Activated T-helper 9 cell treated with anti-CD3 and anti-CD28 coated beads, Interleukin-2, amount 50 U/mL, for 16 hours (primary cell): ENCODE measurements at places on chromosomes 11 and 22.
A peak's percentile ranks its signal among the peaks of the same experiment; 100 is the strongest.

GRCh38 chr11:46347637-46348311 is 511 bp downstream of the DGKZ start:
- no peak for DNase-seq

- DNase-seq = no peak
These were observed 8.4 kb upstream of the ARHGAP20 start for GRCh38 chr11:110720431-110721275.

- no peak for DNase-seq
These were observed 91.9 kb downstream of the LRRC32 start for GRCh38 chr11:76578654-76579055.

DNA sequence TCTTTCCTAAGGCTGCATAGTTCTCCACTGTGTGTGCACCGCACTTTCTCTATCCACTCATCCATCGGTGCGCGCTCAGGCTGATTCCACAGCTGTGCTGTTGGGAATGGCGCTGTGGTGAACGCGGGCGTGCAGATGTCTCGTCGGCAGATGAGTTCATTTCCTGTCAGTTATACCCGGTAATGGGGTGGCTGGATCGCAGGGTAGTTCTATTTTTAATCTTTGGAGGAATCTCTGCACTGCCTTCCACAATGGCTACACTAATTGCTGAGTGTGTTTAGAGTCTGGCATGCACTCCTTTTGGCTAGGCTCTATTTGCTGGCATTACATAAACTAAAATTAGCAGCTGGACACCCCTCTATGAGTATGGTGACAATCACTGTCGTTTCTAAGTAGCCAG is 27.9 kb upstream of the KRTAP5-7 start:
- DNase-seq = no peak

GRCh38 chr11:72454791-72455190 is 20.5 kb upstream of the CLPB start:
- no peak for DNase-seq

GRCh38 chr11:1130276-1131032 is 27.3 kb upstream of the MUC5AC start:
- DNase-seq = no peak

DNA sequence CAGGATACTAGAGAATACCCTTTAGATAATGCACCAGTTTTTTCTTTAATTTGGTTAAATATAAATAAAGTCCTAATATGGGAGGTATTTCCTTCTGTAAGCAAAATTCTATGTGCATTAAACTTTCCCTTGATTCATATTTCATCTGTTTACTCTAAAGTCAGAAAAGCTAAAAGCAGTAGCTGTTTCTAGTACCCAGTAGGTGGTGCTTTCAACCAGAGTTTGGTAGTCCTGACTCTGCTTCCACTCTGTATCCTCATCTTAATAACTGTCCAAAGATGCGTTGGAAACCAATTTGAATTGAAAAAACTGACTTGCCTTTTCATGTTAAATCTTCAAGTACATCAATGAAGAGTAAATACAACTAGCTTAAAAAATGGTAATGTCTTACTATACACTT is 1065.2 kb downstream of the JRKL start:
- no peak for DNase-seq

DNA sequence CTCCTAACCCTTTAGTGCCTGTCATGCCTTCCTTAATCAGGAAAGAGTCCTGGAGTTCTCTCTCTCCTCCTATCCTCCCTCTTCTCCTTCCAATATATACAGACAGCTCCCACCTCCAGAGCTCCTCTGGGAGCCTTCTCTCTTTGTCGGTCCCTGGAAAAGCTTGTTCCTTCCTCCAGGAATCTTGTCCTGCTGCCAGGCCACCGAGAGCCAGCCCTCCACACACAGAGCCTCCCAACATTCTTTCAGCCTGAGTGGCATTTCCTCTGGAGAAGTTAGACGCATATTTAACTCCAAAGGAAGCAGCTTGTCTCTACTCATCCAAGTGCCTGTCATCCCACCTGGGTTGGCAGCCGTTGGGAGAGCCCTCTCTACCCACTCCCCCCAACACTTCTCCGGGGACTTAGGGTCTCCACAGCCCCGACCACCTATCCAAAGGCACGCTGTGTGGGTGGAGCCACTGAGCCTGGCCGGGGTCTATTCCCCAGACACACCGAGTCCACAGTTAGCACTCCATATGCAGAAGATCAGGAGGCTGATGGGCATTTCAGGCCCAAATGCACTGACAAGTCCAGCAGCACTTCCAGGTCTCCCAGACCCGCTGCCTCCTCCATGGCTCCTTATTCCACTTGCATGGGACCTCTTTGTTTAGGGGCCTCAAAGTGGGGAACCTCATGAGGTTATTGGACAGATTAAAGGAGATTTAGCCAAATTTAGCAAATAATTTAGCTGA is 31.1 kb downstream of the DKK3 start:
- DNase-seq = no peak

DNA sequence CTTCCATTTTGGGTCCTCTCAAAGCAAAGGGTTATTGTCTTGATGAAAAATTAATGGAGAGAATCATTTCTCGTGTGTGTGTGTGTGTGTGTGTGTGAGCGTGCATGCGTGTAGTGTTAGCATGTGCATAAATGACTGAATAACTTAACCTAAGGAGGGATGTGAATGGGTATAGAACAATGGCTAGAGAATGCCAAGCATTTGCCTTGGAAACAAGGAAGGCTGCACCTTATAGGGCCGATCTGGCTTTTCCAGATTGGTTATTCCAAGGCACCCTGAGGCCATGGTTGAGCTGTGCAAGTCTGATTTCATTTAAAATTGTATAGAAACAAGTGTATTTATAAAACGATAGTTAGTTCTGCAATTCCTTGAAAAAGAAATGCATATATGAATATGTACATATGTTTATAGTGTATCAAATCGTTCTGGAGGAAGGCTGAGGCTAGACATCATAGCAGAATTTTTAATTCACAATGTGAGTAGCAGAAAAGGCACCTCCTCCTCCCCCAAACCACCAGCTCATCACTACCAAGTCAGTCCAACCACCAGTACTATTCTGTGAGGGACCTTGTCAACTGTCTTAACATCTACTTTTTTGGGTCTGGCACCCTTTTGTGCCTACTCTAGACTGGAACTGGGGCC is 322.7 kb upstream of the ISX start:
- DNase-seq = no peak

GRCh38 chr11:65489706-65490320 is 9.0 kb upstream of the MALAT1 start:
- no peak for DNase-seq

DNA sequence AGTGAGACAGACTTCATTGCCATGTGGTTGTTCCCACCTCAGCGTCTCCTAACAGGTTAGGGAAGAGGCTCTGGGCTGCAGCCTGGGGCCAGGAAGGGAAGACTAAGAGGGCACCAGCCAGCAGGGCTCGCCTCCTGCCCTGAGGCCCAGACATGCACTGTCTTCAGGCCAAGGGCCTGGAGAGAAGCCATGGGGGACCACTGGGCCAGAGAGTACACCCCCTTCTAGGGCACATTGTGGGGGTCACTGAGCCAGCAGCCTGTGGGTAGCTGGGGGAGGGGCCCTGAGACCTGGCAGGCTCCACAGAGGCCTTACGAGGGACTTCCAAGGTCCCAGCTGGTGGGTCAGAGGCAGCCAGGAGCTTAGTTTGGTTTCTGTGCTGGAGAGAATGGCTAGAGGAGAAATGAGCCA is 25.0 kb upstream of the MYRF start:
- no peak for DNase-seq

- no peak for DNase-seq
These were observed 1.5 kb upstream of the PNPLA3 start for GRCh38 chr22:43922123-43922522.

- DNase-seq = no peak
These were observed 435.1 kb upstream of the DDI1 start for GRCh38 chr11:103601225-103601846.

DNA sequence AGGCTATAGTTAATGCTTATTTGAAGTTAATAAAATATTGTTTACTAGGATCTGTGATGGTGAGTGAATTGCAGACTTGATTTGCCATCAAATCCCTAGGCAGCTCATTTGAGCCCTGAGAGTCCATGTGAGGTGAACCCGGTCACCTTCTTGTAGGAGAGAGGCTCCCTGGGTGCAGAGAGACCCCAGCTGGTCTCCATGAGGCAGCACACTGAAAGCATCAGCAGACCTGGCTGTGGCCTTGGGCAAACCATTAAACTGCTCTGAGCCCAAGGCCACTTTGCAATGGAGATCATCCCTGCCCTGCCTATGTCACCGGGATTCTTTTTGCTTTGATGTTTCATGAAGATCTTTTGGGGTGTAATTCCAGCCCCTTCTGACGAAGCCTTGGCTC is 125.2 kb downstream of the MICAL2 start:
- DNase-seq = no peak

DNA sequence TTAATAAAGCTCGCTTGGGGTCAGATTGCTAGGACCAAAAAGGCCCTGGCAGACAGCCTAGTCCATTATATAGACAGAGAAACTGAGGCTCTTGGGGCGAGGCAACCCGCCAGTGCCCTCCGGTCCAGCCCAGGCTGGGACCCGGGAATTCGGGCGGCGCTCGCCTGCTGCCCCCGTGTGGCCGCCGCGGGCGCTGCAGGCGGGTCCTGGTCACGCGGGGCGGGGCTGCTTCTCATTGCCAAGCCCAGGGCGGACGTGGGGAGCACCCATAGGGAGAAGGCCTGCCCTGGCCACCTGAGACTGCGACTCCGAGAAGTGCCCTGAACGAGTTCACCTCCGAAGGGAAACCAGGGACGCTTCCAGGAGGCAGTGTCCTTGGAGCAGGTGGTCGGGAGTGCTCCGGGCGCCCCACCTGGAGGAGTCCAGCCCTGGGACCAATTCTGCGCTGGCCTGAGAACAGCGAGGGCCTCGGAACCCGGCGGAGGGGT is 36.0 kb upstream of the CSNK1E start:
- peak; percentile 59 for DNase-seq

- DNase-seq = no peak
These were observed 18.3 kb upstream of the OR56A3 start for GRCh38 chr11:5923794-5924193.
